ENCODE measurements at places on chromosomes 3 and 15.

- DNase-seq, result no peak
Observed at GRCh38 chr3:167798443-167798842, 62.9 kb downstream of the SERPINI1 start.

GRCh38 chr3:113829576-113830354 is 8.8 kb upstream of the GRAMD1C start:
- DNase-seq, result no peak

DNA sequence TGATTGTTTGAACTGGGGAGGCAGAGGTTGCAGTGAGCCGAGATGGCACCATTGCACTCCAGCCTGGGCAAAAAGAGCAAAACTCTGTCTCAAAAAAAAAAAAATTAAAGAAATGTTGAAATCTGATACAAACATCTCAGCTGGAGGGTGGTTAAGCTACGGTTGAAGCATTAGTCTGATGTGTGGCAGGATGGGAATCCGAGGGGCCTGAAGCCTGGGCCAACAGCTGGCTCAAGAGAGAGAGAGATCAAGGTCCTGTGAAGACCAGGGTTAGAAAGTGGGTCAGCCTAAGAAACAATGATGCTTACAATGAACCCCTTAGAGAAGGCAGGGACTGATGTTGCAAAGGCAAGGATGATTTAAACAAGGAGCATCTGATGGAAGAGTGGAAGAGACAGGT is 69.8 kb downstream of the CD200R1L start:
- no peak for DNase-seq

- DNase-seq, result peak; percentile 60
Observed at GRCh38 chr3:69085833-69086722, 1.3 kb downstream of the ARL6IP5 start.

- no peak for DNase-seq
Observed at GRCh38 chr3:192216067-192216466, 511.3 kb downstream of the FGF12 start.

- DNase-seq, result no peak
Observed at GRCh38 chr3:172782235-172782634, 31.7 kb downstream of the ECT2 start.

- peak; percentile 50 for DNase-seq
Observed at GRCh38 chr15:99473981-99474906, 91.5 kb upstream of the MEF2A start.

DNA sequence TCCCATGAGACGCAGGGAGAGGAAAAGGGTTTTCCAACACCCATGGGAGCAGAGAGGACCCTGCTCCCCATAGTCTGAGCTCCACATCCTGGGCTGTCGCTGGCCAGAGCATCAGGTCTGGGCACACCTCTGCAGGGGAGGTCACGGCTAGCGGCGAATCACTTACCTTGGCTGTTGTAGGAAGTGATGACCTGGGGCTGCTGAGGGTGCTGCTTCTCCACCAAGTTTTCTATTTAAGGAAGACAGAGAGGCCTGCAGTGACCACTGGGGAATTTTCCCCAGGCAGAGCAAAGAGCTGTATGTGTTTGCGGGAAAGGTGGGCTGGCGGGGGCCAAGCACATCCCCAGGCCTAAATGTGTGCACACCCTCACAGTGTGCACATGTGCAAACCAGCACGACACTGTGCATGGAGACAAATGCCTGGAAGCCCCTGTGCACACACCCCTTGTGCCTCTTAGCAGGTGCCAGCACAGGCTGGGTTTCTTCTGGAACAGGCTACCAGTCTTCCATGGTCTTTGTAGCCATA is 7.6 kb downstream of the KY start:
- DNase-seq, result no peak

DNA sequence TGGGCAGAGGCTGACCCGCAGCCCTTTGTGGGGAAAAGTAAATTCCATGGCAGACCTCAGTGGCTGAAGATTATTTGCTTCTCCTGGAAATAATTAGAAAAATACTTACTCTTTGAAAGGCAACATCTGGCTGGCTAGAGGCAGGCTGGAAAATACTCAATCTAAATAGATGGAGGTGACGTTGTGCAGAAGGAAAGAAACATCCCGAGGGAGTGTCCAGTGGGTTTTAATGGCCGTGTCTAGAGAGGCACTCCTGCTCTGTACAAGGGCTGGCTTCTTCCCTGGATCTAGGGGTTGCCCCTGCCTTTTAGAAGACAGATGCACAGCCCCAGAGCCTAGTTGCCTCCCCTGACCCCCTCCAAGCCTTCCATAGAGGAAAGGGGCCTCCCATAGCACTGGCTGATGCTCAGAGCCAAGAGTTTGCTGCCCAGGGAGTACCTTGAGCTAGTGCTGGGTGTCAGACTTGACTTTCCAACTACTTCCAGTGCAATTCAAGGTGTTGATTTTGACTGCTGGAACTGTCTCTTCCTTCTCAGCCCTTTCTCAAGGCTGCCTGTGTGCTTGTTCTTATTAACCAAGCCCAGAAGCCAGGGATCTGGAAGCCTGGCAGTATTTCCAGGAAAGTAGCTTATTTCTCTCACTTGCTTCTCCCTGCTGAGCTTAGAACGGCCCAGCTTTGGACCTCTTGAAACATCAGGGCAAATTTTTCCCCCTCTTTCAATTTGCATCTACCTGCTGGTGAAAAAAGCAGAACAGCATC is 27.4 kb downstream of the CGNL1 start:
- no peak for DNase-seq

DNA sequence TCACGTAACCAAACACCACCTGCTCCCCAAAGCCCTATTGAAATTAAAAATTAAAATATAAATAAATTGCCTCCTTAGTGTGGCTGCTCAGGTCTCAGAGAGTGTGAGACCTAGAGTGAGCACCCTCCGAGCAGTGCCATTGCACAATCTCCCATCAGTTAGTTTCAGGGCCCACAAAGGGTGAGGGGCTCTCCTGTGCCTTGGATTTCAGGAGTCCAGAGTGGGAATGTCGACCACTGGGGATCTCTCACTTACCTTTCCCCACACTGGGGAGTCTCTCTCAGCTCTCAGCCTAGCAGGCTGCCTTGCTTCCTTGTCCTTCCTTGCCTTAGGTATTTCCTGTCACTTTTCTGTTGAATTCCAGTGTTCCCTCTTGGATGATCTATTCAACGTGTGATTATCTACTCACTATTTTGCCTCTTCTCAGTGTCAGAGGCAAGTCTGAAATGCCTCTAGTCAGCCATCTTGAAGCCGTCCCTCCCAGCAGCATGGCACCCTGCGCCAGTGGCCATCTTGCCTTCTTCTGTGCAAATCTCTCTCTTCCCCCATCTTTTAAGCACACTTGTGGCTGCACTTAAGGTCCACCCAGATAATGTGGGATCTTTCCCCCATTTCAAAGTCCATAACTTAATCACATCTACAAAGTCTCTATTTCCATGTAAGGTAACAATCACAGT is 119.3 kb downstream of the LRRK1 start:
- no peak for DNase-seq

DNA sequence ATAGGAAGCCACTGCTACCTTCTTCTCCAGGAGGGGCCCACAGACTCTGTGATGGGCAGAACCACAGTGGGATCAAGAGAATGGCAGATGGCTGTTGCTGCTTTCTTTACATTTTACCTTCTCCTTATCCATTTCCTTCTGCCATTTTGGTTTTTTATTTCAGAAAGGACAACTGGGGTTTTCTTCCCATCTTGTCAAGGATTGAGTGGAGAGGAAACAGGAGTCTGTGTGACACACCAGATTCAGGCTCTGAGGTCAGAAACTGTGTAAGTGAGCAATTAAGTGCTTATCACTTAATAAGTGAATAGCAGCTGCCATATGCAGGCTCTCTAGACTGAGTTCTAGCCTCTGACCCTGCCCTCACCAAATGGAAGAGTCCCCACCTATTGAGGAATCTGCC is 47.3 kb downstream of the ITGB5 start:
- no peak for DNase-seq

GRCh38 chr3:78633626-78634025 is 1134.2 kb downstream of the ROBO1 start:
- DNase-seq, result no peak

DNA sequence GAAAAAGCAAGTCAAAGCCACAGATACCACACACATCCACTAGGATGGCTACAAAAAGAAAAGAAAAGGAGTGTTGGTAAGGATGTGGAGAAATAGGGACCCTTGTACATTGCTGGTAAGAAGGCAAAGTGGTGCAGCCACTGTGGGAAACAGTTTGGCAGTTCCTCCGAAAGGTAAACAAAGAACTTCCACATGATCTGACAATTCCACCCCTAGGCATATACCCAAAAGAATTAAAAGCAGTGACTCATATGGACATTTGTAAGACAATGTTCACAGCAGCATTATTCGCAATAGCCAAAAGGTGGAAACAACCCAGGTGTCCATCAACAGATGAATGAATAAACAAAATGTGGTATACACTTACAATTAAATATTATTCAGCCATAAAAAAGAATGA is 22.2 kb upstream of the GMPPB start:
- DNase-seq, result no peak
